ENCODE measurements at places on chromosomes 16 and 17.

GRCh38 chr16:85430523-85431421 lies 182.3 kb upstream of the GSE1 start:
- no peak for DNase-seq

- peak; percentile 67 for DNase-seq
These were observed 17.9 kb downstream of the UTP4 start for GRCh38 chr16:69150146-69150865.

DNA sequence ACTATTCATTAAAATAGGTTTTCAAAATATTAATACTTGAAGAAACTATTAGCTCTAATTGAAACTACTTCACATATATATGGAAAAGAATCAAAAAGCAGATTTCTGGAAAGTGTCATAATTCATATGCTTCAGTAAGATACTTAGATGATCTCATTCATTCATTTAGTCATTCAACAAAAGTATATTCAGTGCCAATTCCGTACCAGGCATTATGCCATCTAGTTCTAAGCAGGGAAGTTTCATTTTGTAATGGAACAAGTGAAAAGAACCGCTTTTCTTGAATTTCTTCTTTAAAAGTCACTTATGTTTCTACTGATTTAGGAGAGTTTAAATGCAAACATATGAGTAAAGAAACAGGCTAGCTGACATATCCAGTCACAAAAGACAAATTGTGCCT lies 118.3 kb upstream of the FAM20A start:
- DNase-seq: no peak

DNA sequence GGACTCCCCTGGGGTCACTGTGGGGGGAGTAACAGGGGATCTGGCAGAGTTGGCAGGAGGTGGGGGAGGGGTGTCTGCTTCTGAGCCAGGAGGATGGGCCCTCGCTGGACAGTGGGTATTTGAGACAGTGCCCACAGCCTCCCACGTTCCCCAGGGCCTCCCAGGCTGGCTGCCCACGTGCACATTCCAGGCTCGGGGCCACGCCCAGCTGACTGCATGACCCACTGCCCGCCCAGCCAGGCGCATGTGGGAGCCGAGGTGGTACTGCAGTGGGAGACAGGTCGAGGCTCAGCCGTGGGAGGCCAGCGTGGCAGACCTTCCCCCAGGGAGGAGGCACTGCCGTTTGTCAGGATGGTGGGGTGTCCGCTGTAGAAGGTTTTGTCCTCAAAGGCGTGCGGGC lies 38.8 kb downstream of the BAHCC1 start:
- DNase-seq: no peak

DNA sequence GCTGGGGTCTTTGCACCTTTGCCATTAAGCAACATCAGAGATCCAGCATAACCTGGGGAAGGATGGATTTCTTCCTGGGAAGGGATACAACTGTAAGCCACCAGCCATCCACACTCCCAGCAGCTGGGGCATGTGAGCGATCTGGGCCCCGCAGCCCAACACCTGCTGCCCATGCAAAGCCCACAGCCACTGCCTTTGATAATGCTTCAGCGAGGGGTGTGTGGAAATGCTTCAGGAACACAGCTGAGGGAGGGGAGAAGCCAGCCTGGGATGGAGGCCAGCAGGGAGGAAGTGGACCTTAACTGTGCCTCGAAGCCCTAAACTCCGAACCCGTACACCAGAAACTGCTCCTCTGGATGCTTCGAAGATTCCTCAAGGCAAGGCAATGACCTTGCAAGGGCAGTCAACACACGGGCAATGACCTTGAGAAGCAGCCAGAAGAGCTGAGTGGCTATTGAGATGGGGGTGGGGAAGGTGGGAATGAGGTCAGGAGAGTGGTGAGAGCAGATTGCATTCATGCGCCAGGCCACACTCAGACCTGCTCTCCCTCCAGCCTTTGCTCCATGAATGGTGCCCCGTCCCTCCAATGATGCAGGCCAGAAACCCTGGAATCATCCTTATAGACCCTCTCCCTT lies 49.1 kb downstream of the KATNIP start:
- no peak for DNase-seq
